NCI-H2081 treated with DMSO at 0.1 percent for 48 hours (cell line): ENCODE measurements at places on chromosomes 7 and 10.

- no peak for DNase-seq
Measured at GRCh38 chr7:149569726-149570422, 72.3 kb upstream of the ZNF746 start.

DNA sequence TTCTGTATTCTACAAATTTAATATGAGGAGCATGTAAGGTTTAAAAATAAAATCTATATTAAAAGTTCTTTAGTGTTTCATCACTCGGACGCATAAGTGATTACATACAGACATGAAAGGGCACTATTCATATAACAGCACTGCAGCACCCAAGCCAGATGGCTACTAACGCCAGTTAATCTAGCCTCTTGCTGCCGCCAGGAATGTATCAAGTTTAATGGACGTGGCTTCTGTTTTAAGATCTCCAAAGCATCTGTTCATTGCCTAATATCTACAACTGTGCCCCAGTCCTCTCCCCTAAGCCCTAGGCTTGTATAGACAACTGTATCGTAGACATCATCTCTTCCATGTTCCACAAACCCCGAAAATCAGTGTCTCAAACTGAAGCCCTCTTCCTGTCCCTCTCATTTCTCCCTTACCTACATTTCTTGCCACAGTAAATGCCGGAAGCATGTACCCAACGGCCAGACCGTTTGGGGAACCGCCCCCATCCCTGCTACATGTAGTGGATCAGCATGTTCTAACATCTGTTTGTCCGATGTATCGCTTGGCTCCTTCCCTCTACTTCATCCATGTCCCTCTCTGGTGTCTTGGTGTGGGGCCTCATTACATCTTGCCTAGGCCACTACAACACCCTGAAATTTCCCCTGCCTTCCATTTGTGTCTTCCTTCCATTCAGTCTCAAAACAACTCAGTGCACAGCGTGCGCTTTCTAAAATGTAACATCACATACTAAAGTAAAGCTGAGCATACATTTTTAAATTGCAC, 147.5 kb upstream of the RSU1 start:
- no peak for DNase-seq

- no peak for DNase-seq
Measured at GRCh38 chr10:101014966-101015581, 15.5 kb downstream of the LZTS2 start.

DNA sequence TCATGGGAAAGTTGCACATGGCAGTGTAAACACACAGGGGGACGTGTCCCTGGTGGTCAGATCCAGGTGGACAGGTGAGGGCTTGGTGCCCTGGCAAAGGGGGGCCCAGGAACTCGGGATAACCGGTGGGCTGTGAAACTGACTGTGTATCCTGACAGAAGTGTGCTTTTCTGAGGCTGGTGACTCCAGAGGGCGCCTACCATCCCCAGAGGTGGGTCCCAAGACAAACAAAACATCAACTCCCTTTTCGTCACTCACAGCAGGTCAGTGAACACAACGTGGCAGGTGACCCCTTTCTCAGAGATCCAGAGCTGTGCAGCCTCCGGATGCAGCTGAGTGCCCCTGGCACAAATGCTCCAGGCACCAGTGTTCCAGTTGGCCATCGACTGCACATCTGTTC, 56.0 kb upstream of the DDC start:
- no peak for DNase-seq

DNA sequence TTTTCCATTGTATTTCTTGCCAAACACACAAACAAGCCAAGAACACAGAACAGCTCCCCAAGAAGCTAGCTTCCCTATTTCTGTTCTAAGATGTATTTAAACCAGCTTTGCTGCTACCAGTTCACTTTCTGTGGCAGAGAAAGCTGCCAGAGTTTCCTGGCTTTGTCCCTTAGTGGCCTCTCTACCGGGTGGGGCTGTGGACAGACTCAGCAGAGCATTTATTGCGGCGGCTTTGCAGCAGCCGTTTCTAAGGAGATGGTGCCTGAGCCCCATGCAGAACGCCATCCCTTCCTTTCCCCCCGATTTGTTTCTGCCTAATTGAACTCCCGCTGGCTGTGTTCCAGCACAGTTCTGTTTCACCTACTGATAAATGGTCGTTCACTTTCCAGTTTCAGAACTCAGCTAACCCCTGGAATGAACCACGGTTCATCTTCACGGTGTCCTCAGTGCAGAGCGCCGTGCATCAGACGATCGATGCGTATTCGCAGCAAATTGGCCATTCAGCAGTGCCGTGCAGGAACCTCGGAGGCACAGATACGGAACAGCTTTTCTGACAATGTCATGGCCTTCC, 33.8 kb upstream of the SFMBT2 start:
- DNase-seq = no peak
